Adrenal gland (tissue), 19 donors: ENCODE measurements at places on chromosomes 16 and 17. TPM values are rescaled to one million over a fixed set of nuclear protein-coding genes. Genes with fewer than 3 reads are reported as not detected.

GUCY2D gene
- total RNA-seq: not detected

RAB26 gene
- 1.5 TPM for total RNA-seq

PLLP gene
- 10.0 TPM for total RNA-seq

INTS2 gene
- 6.5 TPM for total RNA-seq

ATP2C2 gene
- total RNA-seq: 2.2 TPM

SCARF1 gene
- 18.1 TPM for total RNA-seq
